Upper lobe of right lung (tissue), 1 donor: ENCODE measurements at places on chromosomes 12 and 14. TPM values are rescaled to one million over a fixed set of nuclear protein-coding genes. Genes with fewer than 3 reads are reported as not detected.
A peak's percentile ranks its signal among the peaks of the same experiment; 100 is the strongest.

The SLC25A47 gene
- total RNA-seq: not detected

The CCNB1IP1 gene
- 37.9 TPM for total RNA-seq

The SDS gene
- 2.4 TPM for total RNA-seq

The PPFIA2 gene
- total RNA-seq: 1.4 TPM

The SLC38A4 gene
- total RNA-seq: 1.9 TPM

The APOLD1 gene
- total RNA-seq: 14.4 TPM

The TSPAN8 gene
- total RNA-seq: 11.2 TPM

The ANKRD33 gene
- not detected for total RNA-seq

- no peak overlapping the region for H3K4me3 ChIP-seq
- H3K4me1 ChIP-seq: peaks cover 20% of the 10 kb centered on the region
- DNase-seq: no peak
- H3K36me3 ChIP-seq: no peaks in the 10 kb centered on the region
- peak overlapping the region; percentile 82 for H3K27ac ChIP-seq
Measured at GRCh38 chr12:110591451-110592051, 8.4 kb upstream of the PPTC7 start.

- no peaks in the 10 kb centered on the region for H3K27me3 ChIP-seq
- no peaks in the 10 kb centered on the region for H3K36me3 ChIP-seq
- no peak overlapping the region for H3K27ac ChIP-seq
- DNase-seq: no peak
- no peaks in the 10 kb centered on the region for H3K4me1 ChIP-seq
Measured at GRCh38 chr12:72471806-72472205, 199.6 kb downstream of the TRHDE start.

DNA sequence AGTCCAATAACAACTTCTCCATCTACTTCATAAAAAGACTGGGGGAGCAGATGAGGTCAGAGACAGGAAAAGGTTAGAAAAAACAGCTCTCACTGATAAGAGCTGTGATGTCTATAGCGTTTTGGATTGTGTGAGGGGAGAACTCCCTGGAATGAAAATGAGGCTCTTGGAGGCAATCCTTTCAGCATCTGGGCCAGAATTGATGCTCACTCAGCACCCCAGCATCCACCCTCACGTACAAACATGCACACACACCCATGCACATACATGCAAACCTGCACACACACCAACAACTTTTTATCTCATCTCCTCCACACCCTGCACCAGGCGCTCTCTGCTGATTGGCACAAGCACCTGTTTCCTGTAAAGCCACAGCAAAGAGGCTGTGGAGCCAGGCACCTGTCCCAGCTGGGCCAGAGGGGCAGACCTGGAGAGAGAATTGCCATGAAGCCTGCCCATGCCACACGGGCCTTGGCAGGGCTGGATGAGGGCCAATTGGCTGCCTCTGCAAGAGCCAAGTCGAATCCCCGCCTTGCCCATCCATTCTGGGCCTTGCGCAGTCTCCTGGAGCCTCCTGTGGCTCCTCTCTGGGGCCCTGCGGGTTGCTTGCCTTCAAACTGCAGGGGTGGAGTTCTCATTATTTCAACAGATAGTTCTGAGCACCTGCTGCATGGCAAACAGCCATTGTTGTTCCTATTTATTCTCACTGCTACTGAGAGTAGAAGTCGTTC is 53.1 kb downstream of the SYNE3 start:
- H3K4me1 ChIP-seq: peaks cover 4% of the 10 kb centered on the region
- DNase-seq: no peak
- no peak overlapping the region for H3K4me3 ChIP-seq
- H3K27me3 ChIP-seq: no peaks in the 10 kb centered on the region
- no peak overlapping the region for H3K27ac ChIP-seq

DNA sequence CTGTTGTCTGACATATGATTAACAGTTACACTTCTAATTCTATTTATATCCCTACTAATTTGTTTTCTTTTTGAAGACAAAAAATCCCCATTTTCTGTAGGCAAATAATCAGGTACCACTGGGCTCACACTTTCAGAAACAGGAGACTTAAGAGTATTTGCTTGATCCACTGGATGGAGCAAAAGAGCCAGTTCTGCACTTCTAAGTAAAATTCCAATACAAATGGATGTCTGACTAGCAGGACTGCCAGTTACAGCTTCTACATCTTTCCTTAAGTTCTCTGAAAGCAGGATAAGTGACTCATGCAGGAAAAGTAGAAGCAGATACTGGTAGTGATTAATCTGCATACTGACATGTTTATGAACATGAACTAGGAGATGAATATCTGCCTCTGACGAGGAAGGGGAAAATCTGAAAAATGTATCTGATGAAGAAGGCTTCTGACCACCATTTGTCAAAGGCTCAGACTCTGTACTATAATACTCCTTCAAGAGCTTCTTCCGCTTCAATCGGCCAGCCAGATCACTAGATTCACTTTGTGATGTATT is 73.8 kb upstream of the ANKS1B start:
- H3K27ac ChIP-seq: no peak overlapping the region
- H3K36me3 ChIP-seq: peaks cover 53% of the 10 kb centered on the region
- DNase-seq: no peak
- H3K4me1 ChIP-seq: no peaks in the 10 kb centered on the region
- no peaks in the 10 kb centered on the region for H3K27me3 ChIP-seq

GRCh38 chr12:113070117-113070906 is 13.8 kb downstream of the DTX1 start:
- no peaks in the 10 kb centered on the region for H3K4me1 ChIP-seq
- peaks cover under 1% of the 10 kb centered on the region for H3K27me3 ChIP-seq
- no peak overlapping the region for H3K4me3 ChIP-seq
- H3K36me3 ChIP-seq: no peaks in the 10 kb centered on the region

DNA sequence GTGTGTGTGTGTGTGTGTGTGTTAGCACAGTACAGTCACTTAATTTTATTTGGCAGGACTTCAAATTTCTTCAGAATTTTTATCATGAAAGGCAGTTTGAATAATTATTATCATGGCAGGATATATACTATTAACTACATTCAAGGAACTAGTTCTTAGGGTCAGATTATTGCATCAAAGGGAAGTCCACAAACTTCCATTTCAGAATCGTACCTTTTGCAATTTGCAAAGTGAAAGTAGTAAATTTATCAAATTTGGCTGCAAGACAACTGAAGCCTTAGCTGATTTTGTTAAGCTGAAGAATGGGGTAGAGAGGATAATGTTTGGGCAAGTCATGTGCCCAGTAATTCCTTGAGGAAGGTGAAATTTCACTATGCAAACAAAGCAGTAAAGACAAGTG is 68.2 kb downstream of the PLEKHG7 start:
- H3K36me3 ChIP-seq: peaks cover 3% of the 10 kb centered on the region
- DNase-seq: no peak
- no peak overlapping the region for H3K4me3 ChIP-seq
- H3K27ac ChIP-seq: no peak overlapping the region
- peaks cover 23% of the 10 kb centered on the region for H3K4me1 ChIP-seq

GRCh38 chr12:105357162-105357691 is 26.7 kb downstream of the C12orf75 start:
- no peak overlapping the region for H3K4me3 ChIP-seq
- no peak for DNase-seq
- H3K36me3 ChIP-seq: no peaks in the 10 kb centered on the region
- no peaks in the 10 kb centered on the region for H3K4me1 ChIP-seq
- H3K27me3 ChIP-seq: no peaks in the 10 kb centered on the region

DNA sequence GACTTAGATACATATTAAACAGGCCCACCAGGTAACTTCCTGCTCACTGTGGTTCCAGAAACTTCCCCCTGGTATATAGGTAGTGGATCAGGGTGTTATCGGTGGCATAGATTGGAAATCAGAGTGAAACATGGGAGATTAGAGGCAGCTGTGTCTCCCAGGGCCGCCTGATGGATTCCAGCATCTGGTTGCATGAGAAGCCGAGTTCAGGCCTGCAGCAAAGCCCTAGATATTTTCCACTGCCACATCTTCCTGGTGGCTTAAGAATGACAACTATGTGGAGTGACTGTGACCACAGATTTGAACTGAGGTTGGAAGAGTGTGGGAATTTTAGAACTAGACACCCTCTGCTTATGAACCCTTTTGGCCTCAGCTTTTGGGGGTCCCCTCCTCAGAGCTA is 184.8 kb upstream of the NTF3 start:
- no peak overlapping the region for H3K4me3 ChIP-seq
- H3K27ac ChIP-seq: no peak overlapping the region
- H3K36me3 ChIP-seq: no peaks in the 10 kb centered on the region
- H3K4me1 ChIP-seq: no peaks in the 10 kb centered on the region
- no peaks in the 10 kb centered on the region for H3K27me3 ChIP-seq

GRCh38 chr12:121787063-121788025 is 6.1 kb downstream of the RHOF start:
- peak overlapping the region; percentile 85 for H3K27ac ChIP-seq
- H3K4me1 ChIP-seq: peaks cover 50% of the 10 kb centered on the region
- no peak overlapping the region for H3K4me3 ChIP-seq
- H3K36me3 ChIP-seq: no peaks in the 10 kb centered on the region
- no peaks in the 10 kb centered on the region for H3K27me3 ChIP-seq
- DNase-seq: peak; percentile 75

GRCh38 chr12:107912421-107913004 is 138.0 kb downstream of the ASCL4 start:
- no peaks in the 10 kb centered on the region for H3K36me3 ChIP-seq
- no peaks in the 10 kb centered on the region for H3K4me1 ChIP-seq
- H3K27ac ChIP-seq: no peak overlapping the region
- DNase-seq: peak; percentile 74
- H3K4me3 ChIP-seq: peak overlapping the region; percentile 4

GRCh38 chr14:89304561-89304960 is 112.5 kb downstream of the FOXN3 start:
- no peaks in the 10 kb centered on the region for H3K36me3 ChIP-seq
- H3K27me3 ChIP-seq: no peaks in the 10 kb centered on the region
- peaks cover 47% of the 10 kb centered on the region for H3K4me1 ChIP-seq
- DNase-seq: no peak
- H3K27ac ChIP-seq: peak overlapping the region; percentile 78
- H3K4me3 ChIP-seq: peak overlapping the region; percentile 29

DNA sequence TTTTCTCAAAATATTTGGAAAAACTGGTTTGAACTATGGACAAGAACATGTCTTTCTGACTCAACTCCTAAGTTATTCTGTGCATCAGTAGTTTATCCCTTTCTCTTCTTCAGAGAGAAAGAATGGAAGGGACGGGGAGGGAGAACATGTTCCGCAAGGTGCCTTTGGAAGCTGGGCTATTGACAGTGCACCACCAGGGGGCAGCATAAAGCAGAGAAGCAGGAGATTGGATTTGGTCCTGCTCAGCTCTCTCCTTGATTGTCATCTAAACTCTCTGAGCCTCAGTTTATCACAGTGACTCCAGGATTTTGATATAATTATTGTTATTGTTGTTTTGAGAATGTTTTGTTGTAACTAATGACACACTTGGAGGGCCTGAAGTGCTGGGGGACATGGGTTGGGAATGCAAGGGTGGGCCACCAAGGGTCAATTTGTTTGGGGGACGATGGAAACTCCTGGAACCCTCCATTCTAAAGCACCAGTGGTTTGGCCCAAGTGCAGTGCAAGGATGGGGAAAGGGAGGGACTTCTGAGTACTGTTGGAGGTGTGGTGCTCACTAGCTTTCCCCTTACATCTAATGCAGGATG is 45.3 kb upstream of the ANO6 start:
- H3K4me3 ChIP-seq: no peak overlapping the region
- H3K4me1 ChIP-seq: no peaks in the 10 kb centered on the region
- no peaks in the 10 kb centered on the region for H3K36me3 ChIP-seq
- no peak overlapping the region for H3K27ac ChIP-seq
- peak; percentile 80 for DNase-seq

- no peak overlapping the region for H3K4me3 ChIP-seq
- no peak overlapping the region for H3K27ac ChIP-seq
- H3K4me1 ChIP-seq: no peaks in the 10 kb centered on the region
Measured at GRCh38 chr14:30291216-30291615, 267.7 kb upstream of the G2E3 start.

DNA sequence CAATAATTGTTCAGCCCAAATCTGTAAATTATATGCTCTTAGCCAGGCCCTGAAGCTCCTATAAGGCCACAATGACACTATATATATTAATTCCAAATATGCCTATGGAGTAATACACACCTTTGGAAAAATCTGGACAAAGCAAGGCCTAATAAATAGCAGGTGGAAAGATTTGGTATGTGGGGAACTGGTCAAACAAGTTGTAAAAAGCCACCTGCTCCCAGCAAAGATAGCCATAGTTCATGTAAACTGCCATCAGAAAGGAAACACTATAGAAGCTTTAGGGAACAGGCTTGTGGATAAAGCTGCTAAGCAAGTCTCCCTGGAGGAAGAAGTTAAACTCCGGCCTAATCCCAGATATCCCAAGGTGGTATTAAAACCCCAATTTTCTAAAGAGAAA is 29.7 kb downstream of the PRMT8 start:
- DNase-seq: no peak
- no peaks in the 10 kb centered on the region for H3K36me3 ChIP-seq
- H3K4me3 ChIP-seq: no peak overlapping the region

DNA sequence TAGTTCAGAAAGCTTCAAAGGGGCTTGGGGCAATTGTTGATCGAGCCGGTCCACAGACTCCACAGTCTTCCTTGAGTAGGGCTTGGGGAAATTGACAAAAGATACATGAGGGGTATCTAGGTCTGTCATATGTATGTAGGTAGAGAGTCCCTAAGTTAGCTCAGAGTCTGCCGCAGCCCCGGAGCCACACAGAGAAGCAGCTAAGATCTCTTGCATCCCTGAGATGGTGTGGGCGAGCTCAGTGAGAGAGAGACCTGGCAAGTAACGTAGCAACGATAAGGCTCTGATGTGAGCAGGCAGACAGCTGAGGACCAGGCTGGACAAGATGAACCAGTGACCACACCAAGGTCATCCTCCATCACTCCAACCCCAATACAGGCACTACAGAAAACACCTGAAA is 297.6 kb downstream of the TMEM132D start:
- no peak for DNase-seq
- H3K27ac ChIP-seq: no peak overlapping the region
- H3K27me3 ChIP-seq: no peaks in the 10 kb centered on the region
- H3K4me1 ChIP-seq: no peaks in the 10 kb centered on the region

DNA sequence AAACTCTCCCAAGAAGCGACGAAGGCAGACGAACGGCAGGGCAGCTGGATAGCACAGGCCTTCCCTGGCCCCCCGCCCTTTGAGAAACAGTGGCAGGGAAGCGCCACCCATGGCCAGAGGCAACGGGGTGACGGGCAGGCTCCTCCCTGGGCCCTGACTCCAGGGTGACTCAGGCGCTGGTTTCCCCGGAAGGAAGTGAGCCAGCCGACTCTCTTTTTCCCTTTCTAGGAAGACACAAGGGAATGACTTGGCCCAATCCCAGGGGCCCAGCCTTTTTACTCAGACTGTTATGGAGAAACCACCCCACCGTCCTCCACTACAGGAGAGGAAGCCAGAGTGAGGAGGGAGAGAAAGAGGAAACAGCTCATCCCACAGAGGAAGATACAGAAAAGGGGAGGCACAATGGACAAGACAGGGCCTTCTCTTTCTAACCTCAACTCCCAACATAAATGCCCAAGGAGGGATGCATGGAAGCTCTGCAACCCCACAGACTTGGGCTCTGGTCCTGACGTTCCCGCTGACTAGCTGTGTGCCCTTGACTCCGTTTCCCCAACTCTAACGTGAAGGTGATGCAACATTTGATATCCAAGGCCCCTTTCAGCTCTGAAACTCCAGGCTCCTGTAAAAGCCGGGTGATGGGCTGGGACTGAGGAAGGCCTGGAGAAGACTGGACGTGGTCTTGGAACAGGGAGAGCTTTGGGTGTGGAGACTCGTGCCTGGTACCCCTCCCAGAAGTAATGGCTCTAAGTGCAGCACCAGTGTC is 27.9 kb downstream of the ACTN1 start:
- no peaks in the 10 kb centered on the region for H3K36me3 ChIP-seq
- H3K4me1 ChIP-seq: peaks cover 81% of the 10 kb centered on the region
- peak overlapping the region; percentile 72 for H3K27ac ChIP-seq
- DNase-seq: peak; percentile 76
- no peaks in the 10 kb centered on the region for H3K27me3 ChIP-seq
